ENCODE measurements at places on chromosomes 13 and 19.
A peak's percentile ranks its signal among the peaks of the same experiment; 100 is the strongest.

GRCh38 chr13:89752394-89752793, 1595.1 kb upstream of the MIR17HG start:
- no peak for DNase-seq

DNA sequence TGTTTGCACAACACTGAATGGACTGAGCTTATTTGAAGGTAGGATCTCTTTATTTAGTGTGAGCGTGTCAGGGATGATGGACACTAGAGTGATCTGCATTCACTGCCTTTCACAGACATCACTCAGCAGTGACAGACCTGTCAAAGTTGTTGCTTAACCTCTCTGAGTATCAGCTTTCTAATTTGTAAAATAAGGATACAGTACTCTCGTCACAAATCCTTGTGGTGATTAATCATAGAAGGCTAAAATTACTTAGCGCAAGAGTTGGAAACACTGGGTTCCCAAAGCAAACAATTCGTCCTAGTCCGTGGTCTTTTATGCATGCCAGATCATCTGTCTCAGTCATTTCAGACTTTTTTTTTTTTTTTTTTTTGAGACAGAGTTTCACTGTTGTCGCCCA, 16.6 kb downstream of the CARD8 start:
- no peak for DNase-seq

- DNase-seq = no peak
Observed at GRCh38 chr19:45058622-45059159, 17.6 kb downstream of the ZNF296 start.

DNA sequence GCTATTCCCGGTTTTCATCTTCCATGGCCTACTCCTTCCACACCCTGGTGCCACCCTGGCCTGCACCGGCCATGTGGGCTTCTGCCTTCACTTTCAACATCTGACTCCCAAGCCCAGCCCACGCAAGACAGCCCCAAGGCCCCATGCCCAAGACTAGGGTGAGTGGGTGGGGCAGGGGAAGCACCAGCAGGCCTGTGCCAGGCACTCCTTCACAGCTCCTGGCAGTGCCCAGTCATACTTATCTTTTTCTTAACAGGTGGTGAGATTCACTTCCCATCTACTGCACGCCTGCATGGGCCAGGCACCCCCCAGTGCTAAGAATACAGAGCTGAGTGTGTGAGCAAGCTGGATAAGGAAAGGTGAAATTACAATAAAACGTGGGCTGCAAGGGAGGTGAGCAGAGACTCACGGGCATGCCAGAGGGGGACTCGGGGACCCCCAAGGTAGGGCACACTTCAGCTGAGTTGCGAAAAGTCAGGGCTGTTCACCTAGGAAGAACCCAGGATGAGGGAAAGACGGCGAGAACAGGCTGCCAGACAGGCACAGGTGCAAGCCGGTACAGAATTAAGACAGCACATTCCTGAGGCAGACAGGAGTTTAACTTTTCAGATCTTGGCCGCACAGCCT, 55.7 kb downstream of the COL4A1 start:
- no peak for DNase-seq

GRCh38 chr13:42544246-42544926, 29.6 kb upstream of the TNFSF11 start:
- no peak for DNase-seq

DNA sequence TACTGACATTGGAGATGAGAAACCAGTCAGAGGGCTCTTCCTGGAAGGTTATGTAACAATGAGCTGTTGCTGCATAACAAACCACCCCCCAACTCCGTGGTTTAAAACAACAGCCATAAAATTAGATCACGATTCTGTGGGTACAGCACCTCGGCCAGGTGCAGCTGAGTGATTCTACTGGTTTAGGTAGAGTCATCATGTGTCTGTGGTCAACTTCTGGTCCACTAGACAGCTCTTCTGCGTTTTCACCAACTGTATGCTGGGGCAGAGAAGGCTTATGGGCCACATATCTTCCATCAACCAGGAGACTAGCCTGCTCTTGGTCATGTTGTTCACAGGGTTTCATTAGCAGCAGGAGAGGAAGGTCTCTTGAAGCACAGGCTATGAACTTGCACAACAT, 585.5 kb downstream of the KCTD12 start:
- DNase-seq = peak; percentile 2

GRCh38 chr13:113997845-113998751, 24.2 kb upstream of the C13orf46 start:
- DNase-seq = no peak

DNA sequence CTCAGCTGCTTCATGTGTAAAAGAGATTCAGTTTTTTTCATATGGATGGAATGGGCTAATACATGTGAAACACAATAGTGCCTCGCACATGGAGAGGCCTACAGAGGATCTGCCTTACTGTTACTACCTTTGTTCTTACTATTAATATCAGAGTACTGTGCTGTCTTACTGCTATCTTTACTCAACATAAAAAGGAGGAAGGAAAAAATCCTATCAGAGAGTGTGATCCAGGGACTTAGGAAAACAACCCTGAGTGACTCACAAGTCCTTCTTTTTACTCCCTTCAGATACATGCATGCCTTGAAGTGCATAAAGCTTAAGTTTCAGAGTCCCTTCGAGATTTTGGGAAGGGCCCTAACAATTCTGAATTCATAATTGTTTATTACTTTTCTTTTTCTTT, 136.8 kb downstream of the TBC1D4 start:
- no peak for DNase-seq

- DNase-seq = no peak
Observed at GRCh38 chr19:16889366-16889882, 625 bp downstream of the F2RL3 start.

DNA sequence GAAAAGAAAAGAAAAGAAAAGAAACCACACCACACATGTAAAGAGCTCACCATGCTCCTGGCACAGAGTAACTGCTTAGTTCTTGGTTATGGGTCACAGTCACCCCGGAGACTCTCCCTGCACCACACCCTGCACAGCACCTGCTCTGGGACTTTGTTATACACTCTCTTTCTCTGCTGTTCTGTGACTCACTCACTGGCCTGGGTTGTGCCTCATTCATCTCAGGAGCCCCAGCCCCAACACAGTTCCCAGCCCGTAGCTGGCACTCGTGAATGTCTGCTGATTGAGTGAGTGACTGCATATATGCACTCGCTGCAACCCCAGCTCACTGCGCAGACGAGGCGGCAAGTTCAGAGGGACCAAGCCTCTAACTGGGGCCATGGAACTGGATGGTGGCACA, 22.9 kb upstream of the ZNF507 start:
- no peak for DNase-seq

- DNase-seq = peak; percentile 58
Observed at GRCh38 chr13:33610438-33611120, 207.4 kb upstream of the RFC3 start.

DNA sequence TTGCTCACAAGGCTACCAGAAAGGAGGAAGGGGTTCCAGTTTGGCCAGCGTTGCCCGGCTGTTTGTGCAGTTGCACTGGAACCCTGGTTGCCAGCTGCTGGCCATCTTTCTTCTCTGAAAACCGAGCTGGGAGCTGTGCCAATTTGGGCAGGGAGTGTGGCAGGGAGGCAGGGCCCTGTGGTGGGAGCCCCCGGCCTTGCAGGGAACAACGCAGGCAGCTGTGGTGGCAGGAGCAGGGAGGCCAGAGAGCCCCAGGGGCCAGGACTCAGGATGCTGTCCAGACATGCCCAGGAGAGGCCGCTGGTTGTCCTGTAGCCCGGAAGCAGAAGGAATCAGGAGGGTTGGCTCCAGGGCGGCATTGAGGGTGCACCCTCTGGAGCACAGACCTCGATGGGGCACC, 4.8 kb downstream of the KMT5C start:
- no peak for DNase-seq

- DNase-seq = no peak
Observed at GRCh38 chr13:26995159-26995558, 176.5 kb downstream of the USP12 start.

GRCh38 chr13:103883164-103883563, 816.9 kb upstream of the SLC10A2 start:
- peak; percentile 63 for DNase-seq

DNA sequence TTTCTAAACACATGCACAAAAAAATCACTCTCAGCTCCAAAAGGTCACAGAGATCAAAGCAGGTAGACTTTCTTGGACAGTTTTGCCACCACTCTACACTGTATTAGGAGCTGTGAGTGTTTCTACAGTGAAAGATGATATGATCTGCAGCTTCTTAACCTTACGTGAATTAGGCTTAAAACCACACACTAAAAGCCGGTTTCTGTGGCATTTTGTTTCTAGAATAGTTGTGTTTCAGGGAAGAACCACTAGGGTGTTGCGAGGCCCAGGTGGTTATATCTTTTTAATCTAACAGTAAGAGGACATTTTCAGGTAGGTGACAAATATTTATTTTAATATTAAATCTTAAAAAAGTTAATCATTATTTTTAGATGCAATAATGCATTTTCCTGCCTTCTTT, 216.4 kb downstream of the KLF5 start:
- DNase-seq = no peak

DNA sequence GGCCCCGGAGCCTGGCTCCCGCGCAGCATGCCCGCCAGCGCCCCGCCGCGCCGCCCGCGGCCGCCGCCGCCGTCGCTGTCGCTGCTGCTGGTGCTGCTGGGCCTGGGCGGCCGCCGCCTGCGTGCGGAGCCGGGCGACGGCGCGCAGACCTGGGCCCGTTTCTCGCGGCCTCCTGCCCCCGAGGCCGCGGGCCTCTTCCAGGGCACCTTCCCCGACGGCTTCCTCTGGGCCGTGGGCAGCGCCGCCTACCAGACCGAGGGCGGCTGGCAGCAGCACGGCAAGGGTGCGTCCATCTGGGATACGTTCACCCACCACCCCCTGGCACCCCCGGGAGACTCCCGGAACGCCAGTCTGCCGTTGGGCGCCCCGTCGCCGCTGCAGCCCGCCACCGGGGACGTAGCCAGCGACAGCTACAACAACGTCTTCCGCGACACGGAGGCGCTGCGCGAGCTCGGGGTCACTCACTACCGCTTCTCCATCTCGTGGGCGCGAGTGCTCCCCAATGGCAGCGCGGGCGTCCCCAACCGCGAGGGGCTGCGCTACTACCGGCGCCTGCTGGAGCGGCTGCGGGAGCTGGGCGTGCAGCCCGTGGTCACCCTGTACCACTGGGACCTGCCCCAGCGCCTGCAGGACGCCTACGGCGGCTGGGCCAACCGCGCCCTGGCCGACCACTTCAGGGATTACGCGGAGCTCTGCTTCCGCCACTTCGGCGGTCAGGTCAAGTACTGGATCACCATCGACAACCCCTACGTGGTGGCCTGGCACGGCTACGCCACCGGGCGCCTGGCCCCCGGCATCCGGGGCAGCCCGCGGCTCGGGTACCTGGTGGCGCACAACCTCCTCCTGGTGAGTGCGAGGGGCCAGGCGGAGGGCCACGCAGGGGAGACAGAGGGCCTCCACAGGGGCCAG, at the start of gene KL:
Gene KL, plus strand, starts transcription at position 10 of the 909 bp plus-strand sequence. Its CDS starts 18 bp downstream, at position 28.
- no peak for DNase-seq

DNA sequence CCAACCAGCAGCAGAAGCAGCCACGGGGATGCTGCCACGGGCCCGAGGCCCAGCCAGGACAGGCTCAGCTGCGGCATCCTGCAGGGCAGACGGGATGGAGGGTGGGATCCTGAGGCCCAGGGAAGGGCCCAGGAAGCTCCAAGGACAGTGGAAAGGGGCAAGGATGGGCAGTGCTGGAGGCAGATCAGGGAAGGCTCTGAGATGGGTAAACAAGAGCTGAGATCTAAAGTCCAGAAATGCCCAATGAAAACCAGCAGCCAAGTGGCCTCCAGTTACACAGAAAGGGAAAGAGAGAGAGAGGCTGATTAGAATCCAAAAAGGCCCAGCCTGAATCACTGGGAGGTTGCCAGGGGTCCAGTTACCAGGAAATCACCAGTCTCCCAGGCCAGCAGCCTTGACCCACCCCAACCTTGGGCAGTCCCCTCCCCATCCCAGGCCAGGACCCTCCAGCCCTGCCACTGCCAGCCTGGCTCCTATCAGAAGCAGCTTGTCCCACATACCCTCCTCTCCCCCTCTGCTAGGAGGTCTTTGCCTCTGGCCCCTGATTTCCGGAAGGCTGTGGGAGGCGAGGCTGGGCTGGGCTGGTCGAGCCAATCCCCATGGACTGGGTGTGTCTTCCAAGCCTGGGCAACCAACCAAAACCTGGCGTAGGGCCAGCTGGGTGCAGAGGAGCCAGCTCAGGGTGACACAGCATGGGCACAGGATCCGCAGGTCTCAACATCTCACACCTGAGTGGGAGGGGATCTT, at the start of gene CYP4F11:
Gene CYP4F11, minus strand, starts transcription at position 198 of the 747 bp plus-strand sequence. Its CDS starts 121 bp downstream, at position 77.
- DNase-seq = peak; percentile 61

DNA sequence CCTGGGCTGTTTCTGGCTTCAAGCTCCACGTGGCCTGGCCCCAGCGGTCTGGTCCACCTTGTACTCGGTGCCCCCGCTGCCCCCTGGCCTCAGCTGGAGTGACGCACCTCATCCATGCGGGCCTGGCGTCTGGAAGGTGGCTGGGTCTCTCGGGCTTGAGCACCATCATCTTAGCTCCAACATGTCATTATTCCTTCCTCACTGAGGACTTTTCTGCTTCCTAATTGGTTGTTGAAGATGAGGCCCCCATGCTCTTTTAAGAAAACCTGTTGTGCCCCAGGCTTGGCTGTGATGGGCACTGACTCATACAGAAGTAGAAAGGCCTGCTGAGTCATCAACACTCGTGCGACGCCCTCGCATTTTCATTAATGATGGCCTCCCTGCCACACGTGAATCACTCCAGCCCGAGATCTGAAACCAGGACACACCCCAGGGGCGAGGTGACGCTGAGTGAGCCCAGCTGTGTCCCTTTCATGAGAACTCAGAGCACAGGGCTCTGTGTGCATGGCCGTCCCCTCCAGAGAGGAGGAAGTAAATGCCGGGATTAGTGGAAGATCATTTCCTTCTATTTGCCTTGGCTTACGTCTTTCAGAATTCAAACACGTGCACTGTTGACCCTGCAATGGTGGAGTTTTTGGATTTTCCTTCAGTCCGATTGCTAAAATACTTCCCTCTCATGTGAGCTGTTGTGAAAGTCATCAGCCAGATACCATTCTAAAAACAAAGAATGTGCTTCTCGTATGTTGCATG, 14.0 kb upstream of the GJA3 start:
- peak; percentile 85 for DNase-seq

- no peak for DNase-seq
Observed at GRCh38 chr19:50402544-50403301, 16.0 kb upstream of the SPIB start.

DNA sequence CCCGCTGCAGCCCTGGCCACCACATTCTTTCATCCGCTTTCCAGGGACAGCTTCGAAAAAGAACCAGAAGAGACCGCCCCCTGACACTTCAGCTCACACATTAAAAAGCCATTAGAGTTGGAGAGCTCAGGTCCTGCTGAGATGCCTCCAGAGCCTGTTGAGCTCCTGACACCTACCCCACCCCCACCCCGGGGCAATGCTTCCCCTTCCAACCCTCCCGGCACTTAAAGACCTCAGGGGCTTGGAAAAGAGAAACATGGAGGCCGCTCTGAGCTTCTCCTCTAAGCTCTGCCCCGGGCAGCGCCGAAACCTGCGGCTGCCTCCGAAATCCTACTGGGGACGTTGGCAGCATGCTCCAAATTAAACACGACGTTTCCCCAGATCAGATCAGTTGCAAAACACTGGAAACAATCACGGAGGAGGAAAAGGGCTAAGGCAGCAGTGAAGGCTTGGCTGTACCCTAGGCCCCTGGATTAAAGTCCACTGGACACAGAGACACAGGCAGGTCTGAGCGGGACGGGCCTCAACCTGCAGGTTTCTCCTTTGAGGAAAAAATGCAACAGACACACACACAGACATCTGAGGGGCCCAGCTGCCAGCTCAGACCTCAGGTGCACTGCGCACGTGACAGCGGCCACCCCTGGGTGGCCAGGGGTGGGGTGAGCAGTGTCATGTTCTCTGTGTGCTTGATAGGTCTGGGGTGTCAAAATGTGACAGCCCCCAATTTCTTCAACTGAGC, 9.6 kb downstream of the SH3GL1 start:
- DNase-seq = no peak

GRCh38 chr19:13118424-13119193, 545 bp downstream of the NACC1 start:
- peak; percentile 53 for DNase-seq

Data from urothelium cell line (cell line).